Uterus (tissue), 4 donors: ENCODE measurements at places on chromosomes 11 and 22. TPM values are rescaled to one million over a fixed set of nuclear protein-coding genes. Genes with fewer than 3 reads are reported as not detected.

DNA sequence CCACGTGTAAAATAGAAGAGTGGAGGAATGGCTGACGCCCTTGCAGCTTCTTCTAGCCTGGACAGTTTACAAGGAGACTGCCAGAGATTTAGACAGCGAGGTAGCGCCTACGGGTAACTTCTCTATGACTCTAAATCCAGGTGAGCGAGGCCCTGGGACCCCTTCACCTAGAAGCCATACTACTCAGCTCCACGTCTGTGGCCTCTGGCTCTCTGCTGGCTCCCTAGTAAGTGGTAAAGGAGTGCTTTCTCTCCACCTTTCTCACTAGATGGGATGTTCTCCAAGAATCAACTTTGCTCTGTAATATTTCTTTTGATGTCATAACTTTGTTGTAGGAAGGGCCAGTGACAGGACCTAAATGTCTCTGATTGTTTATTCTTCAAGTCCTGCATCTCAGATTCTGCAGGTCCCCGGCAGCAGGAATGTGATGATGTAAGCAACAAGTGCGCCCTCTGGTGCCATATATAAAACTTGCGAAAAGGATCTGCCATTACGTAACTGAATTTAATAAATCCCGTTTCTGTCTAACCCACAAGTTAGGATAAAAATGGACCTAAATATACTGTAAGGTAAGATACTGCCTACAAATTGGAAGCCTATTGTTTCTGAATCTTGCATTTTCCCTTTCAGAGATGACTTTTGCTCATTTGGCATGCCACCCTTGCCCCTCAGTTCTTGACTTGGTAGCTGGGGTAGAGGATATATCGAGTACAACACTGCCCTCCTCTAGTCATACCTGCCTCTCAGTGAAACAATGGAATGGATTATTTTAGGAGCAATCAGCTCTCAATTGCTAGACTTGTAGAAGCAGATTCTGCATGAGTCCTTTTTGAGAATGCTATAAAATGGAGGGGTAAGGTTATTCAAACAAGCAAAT lies 11.0 kb upstream of the PTPN5 start:
- no peak for DNase-seq

DNA sequence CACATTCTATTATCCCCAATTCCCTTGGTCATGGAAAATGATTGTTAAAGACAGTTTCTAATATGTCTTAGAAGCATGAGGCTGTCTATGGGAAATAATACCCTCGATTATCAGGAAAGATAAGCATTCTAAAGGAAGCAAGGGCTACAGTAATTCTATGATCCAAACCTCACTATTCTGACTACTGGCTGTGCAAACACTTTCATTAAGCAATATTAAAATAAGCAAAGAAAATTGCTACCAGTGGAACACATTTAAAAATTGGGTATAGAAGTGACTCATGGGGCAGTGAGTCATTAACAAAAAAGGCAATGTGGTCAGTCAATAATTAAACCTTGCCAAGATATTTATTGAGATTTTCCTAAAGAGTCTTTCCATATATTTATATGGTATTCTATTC lies 1415.2 kb upstream of the TENM4 start:
- no peak for DNase-seq

Gene IGLL1
- total RNA-seq = not detected

DNA sequence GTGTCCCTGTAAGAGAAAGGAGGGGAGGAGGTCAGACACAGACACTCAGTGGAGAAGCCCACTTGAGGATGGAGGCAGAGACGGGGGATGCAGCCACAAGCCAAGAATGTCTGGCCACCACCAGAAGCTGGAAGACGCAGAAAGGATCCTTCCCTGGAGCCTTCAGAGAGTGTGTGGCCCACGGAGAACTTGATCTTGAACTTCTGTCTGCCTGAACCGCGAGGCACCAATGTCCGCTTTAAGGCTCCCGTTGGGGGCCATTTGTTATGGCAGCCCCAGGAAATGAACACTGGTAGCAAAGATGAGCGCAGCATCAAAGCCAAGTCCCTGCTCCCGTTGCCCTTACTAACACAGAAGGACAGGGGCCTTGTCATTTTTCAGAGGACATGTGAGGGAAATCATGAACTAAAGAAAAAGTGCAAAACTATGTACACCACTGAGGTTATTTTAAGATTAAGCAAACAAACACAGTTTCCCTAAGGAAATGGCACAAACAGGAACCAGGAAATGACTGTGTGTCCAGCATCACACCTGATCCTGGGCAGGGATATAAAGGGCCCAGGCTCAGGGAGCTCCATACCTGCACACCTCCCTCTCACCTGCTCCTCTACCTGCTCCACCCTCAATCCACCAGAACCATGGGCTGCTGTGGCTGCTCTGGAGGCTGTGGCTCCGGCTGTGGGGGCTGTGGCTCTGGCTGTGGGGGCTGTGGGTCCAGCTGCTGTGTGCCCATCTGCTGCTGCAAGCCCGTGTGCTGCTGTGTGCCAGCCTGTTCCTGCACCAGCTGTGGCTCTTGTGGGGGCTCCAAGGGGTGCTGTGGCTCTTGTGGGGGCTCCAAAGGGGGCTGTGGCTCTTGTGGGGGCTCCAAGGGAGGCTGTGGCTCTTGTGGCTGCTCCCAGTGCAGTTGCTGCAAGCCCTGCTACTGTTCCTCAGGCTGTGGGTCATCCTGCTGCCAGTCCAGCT lies at the start of gene KRTAP5-6:
Gene KRTAP5-6, plus strand, starts transcription at position 588 of the 963 bp plus-strand sequence. Its CDS starts 51 bp downstream, at position 639.
- no peak for DNase-seq
